ENCODE measurements at places on chromosomes 1 and 21.
A peak's percentile ranks its signal among the peaks of the same experiment; 100 is the strongest.

DNA sequence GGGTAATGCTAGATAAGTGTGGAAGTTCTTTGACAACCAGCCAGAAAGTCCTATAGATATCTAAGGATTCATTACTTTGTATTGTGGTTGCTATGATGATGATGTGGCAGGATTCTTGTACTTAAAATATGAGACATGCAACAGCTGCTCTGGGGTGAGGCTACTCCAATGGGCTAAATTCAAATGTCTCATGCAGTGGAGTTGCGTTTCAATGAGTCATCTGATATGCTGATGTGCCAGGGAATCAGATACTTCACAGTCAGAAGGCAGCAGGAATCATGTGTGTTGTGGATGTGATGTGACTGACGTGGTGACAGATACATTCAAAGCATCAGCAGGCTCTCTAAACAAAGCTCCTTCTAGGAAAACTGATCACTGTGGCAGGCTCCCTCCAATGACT, 66.5 kb downstream of the TSEN15 start:
- DNase-seq = no peak
- no peak overlapping the region for H3K27ac ChIP-seq
- no peaks in the 10 kb centered on the region for H3K4me1 ChIP-seq
- no peaks in the 10 kb centered on the region for H3K27me3 ChIP-seq
- no peak overlapping the region for H3K4me3 ChIP-seq
- no peaks in the 10 kb centered on the region for H3K36me3 ChIP-seq

- no peak overlapping the region for H3K27ac ChIP-seq
- H3K27me3 ChIP-seq = no peaks in the 10 kb centered on the region
- H3K36me3 ChIP-seq = no peaks in the 10 kb centered on the region
- no peak for DNase-seq
- no peaks in the 10 kb centered on the region for H3K4me1 ChIP-seq
Measured at GRCh38 chr1:169047074-169047473, 59.4 kb upstream of the ATP1B1 start.

- peak overlapping the region; percentile 90 for H3K27ac ChIP-seq
- H3K4me3 ChIP-seq = peak overlapping the region; percentile 72
- H3K27me3 ChIP-seq = no peaks in the 10 kb centered on the region
- H3K36me3 ChIP-seq = no peaks in the 10 kb centered on the region
- DNase-seq = no peak
Measured at GRCh38 chr21:15732290-15732995, 2.7 kb downstream of the USP25 start.

- no peak for DNase-seq
- H3K4me1 ChIP-seq = no peaks in the 10 kb centered on the region
Measured at GRCh38 chr1:181992072-181992471, 69.4 kb downstream of the ZNF648 start.

- no peak overlapping the region for H3K27ac ChIP-seq
- no peak for DNase-seq
- H3K27me3 ChIP-seq = no peaks in the 10 kb centered on the region
- no peak overlapping the region for H3K4me3 ChIP-seq
- H3K4me1 ChIP-seq = no peaks in the 10 kb centered on the region
Measured at GRCh38 chr1:239951511-239952140, 140.1 kb upstream of the FMN2 start.

DNA sequence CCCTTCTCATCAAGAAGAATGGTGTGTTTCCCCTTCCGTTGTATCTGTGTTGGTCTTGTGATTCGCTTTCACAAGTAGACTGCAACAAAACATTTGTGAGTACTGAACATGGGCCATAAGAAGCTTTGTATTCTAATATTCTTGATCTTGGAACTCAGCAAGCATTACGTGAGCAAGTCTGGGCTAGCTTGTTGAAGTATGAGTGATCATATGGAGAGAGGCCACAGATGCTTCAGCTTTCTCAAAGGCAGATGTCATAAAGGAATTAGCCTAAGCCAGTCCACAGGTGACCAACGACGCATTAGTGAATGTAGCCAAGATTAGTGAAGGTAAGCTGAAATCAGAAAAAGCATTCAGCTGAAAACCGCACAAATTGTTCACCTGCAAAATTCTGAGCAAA, 609.6 kb upstream of the NEGR1 start:
- no peaks in the 10 kb centered on the region for H3K36me3 ChIP-seq
- no peaks in the 10 kb centered on the region for H3K27me3 ChIP-seq
- no peaks in the 10 kb centered on the region for H3K4me1 ChIP-seq

DNA sequence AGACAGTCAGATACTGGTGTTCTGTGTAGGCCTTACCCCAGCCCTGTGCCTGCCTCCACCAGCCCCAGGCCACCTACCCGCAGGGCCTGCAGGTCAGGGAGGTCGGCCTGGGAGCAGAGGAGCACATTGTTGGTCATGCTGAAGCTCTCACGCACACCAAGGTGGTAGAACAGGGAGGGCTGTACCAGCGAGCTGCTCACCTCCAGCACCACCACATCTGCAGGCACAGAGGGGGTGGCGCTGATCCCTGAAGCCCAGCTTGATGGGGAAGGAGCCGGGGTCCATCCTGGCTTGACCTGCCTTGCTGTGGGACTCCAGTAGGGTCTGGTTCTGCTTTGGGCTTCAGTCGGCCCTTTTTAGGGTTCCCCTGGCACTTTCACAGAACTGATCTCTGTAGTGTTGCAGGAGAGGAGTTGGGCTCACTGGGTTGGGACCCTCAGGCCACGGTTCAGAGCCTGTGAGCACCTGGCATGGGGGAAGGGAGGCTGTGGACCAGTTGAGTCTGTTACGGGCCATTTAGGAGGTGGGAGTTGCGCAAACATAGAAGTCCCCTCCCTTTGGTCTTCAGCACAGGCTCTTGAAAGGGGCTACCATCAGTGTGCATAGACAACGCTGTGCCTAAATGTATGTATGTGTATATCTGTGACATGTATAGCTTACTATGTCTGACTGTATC, 1.9 kb downstream of the MAP3K6 start:
- H3K27me3 ChIP-seq = no peaks in the 10 kb centered on the region
- peak overlapping the region; percentile 97 for H3K4me3 ChIP-seq
- no peak for DNase-seq
- peaks cover 49% of the 10 kb centered on the region for H3K4me1 ChIP-seq

DNA sequence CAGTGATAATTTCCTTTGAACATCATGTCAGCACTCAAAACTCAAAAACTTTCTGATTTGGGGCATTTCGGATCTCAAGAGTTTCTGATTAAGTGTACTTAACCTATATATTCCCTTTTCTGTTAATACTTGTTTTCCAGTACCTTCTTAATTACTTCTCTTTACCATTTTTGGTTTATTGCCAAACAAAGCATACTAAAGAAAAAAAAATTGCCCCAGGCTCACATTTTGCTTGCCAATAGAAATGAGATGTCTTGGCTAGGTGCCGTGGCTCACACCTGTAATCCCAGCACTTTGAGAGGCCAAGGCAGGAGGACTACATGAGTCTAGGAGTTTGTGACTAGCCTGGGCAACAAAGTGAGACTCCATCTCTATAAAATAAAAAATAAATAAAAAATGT, 4.8 kb downstream of the PSMD4 start:
- no peak overlapping the region for H3K27ac ChIP-seq
- no peak for DNase-seq
- peaks cover 9% of the 10 kb centered on the region for H3K4me1 ChIP-seq
- no peak overlapping the region for H3K4me3 ChIP-seq
- peaks cover 7% of the 10 kb centered on the region for H3K36me3 ChIP-seq

GRCh38 chr1:206842854-206843253, 22.6 kb upstream of the IL20 start:
- no peaks in the 10 kb centered on the region for H3K36me3 ChIP-seq
- DNase-seq = no peak
- H3K27me3 ChIP-seq = no peaks in the 10 kb centered on the region
- H3K27ac ChIP-seq = no peak overlapping the region

All from esophagus squamous epithelium (tissue), 5 donors.